Stimulated activated CD4-positive, alpha-beta T cell treated with anti-CD3 and anti-CD28 coated beads, Interleukin-12 subunit alpha, Interleukin-12 subunit beta, amount 100 ng/mL, for 24 hours (primary cell): ENCODE measurements at places on chromosomes 4 and X.

DNA sequence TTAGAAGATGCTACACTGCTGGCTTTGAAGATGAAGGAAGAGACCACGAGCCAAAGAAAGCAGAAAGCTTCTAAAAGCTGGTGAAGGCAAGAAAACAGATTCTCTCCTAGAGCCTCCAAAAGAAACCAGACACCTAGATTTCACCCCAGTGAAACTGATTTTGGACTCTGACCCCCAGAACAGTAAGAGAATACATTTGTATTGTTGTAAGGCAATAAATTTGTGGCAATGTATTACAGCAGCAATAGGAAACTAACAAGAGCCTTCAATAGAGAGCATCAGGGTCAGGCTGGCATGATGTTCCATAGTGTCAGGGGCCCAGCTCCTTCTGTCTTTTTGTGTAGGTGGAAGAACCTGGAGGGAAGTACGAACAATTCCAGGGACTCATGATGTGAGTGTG is 6.0 kb upstream of the TEC start:
- DNase-seq, result no peak

GRCh38 chrX:41184312-41184711 is 99.1 kb downstream of the USP9X start:
- no peak for DNase-seq

GRCh38 chr4:144647095-144647561 is 1.2 kb downstream of the HHIP start:
- no peak for DNase-seq

DNA sequence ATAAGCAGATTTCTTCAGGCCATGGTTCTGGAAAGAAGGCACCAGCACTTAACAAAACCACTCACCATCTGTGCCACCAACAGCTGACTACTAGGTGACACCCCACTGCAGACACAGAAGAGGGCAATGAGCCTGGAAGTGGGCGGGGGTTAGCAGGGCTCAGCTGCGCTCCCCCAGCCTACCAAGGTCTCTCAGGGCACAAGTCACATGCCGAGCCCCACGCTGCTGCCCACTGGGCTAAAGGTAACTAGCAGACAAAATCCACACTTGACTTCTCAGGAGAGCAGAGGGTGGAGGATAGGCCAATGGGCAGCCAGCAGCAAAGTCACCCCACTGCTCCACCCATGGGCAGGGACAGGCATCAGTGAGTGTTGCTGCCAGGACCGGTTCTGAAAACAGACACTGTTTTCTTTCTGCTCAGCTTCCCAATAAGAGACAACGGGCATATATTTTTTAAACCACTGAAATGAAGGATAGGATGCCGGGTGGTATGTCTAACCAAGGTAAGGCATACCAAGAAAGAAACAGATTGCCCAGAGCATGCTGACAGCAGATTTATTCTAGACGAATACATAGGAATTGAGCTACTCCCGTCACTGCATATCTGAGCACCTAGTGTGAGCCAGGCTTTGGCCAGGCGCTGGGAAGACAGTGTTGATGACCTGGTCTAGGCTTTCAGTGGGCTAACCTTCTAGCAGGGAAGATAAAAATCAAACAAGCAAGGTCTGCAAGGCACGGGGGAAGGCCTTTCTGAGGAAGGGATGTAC is 20.1 kb downstream of the ACSL1 start:
- DNase-seq, result no peak

GRCh38 chrX:9414416-9414815 is 50.4 kb upstream of the TBL1X start:
- DNase-seq, result no peak

DNA sequence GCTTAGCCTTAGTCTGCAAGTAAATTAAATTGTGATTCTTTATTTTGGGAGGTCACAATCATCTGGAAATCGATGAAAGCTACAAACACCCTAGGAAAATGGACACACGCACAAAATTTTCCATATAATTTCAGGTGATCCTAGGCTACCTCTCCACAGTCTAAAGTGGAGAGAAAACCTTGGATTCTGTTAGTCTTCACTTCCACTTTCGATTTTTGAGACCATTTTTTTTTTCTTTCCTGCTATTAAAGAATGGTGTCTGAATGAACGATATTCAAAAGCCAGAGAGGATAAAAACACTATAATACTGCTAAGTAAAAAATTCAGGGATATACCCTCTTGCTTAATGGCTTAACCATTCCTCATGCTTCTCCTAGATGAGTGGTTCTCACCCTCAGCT is 1.7 kb downstream of the FBXL5 start:
- no peak for DNase-seq

GRCh38 chr4:182556580-182556979 is 313.4 kb downstream of the TENM3 start:
- DNase-seq, result no peak

GRCh38 chrX:147478899-147479298 is 432.8 kb upstream of the FMR1 start:
- DNase-seq, result no peak

DNA sequence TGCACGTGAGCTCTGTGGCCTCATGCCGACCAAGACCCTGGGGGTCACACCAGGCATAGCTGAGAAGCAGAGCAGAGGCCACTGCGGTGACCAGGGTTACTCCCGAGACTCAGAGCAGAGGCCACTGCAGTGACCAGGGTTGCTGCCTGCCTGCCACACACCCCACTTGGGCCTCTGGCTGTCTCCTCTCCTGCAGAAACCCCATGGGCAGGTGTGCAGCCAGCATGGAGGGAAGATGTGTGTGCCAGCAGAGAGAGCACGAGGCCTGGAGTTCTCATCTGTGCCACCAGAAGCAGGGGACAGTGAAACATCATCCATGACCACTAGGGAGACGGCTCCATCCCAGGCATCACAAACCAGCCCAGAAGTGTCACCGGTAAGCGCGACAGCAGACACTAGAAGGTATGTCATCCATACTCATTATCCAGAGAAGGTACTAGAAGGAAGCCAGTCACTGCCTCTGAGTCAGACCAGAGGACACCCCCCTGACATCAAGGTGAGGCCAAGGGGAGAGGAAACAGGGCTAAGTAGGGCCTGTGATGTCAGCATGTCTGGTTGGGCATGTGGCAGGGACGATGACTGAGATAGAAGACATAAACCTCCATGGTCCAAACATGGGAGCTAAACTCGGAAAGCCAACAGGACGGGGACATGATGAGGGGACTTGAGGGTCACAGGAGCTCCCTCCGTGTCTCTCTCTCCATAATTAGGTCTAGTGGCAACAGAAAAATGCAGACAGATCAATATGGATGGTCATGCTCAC is 24.2 kb upstream of the SPON2 start:
- no peak for DNase-seq

DNA sequence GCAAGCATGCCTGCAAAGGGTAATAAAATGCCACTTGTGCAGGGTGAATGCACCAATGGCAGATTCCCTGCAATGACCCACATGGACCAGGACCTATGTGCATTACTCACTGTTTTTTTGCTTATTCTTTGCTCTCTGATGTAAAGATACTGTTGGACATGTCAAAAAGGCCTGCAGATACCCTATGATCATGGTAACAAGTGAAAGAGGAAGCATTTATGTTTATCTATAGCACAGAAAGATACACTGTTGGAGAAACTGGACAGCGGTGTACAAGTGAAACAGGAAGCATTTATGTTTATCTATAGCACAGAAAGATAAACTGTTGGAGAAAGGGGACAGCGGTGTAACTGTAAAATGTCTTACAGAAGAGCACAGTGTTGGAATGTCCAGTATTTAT is 127.5 kb downstream of the PAPSS1 start:
- DNase-seq, result no peak

DNA sequence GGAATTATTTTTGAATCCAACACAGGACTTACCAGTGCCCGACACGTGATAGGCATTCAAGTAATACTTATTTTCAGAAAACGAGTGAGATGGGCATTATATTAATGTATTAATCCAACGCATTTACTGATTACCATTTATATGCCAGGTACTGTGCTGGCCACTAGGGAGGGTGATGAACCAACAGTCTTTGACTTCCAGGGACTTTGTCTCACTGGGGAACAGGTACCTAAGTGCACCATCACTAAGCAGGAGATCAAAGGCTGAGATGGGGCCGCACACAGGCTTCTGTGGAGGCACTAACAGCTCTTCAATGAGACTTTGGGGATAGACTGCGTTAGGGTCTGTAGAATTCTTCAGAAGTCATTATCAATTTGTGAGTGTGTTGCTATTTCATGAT is 5.7 kb upstream of the TADA2B start:
- no peak for DNase-seq

DNA sequence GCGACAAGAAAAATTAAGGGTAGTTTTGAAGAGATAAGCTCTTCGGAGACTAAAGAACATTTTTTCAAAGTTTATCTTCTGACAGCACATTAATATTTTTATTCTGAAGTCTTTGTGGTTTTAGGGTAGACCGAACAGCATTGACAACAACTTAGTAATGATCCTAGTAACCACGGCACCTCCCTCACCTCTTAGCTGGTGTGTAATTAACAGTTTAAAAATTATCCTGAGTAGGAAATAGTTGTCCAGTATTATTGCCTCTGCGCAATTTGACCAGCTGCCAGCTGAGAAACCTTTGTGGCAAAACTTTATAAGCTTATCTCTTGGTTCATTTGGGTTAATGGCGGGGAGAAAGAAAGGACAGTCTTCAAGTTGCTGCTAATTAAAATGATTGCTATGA is 213.6 kb downstream of the CBLL2 start:
- no peak for DNase-seq

GRCh38 chrX:14997271-14997670 is 124.0 kb downstream of the MOSPD2 start:
- DNase-seq, result no peak

- no peak for DNase-seq
Observed at GRCh38 chr4:185238750-185239149, 29.4 kb downstream of the SNX25 start.

GRCh38 chrX:98452456-98452855 is 1568.7 kb downstream of the RPA4 start:
- no peak for DNase-seq

DNA sequence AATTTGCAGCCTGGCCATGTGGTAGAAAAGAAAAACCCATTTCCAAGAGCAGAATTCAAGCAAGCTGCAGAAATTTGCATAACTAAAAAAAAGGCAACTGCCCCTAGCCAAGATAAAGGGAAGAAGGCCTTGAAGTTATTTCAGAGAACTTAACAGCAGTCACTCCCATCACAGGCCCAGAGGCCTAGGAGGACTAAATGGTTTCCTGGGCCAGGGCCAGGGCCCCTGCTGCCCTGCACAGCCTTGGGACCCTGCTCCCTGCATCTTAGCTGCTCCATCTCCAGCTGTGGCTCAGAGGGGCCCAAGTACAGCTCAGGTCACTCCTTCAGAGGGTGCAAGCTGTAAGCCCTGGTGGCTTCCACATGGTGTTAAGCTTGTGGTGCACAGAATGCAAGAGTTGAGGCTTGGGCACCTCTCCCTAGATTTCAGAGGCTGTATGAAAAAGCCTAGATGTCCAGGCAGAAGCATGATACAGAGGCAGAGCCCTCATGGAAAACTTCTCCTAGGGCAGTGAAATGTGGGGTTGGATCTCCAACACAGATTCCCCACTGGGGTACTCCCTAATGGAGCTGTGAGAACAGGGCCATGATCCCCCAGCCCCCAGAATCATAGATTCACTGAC is 6.7 kb upstream of the MID2 start:
- DNase-seq, result no peak

GRCh38 chr4:144223661-144224060 is 83.1 kb upstream of the GYPA start:
- DNase-seq, result no peak

DNA sequence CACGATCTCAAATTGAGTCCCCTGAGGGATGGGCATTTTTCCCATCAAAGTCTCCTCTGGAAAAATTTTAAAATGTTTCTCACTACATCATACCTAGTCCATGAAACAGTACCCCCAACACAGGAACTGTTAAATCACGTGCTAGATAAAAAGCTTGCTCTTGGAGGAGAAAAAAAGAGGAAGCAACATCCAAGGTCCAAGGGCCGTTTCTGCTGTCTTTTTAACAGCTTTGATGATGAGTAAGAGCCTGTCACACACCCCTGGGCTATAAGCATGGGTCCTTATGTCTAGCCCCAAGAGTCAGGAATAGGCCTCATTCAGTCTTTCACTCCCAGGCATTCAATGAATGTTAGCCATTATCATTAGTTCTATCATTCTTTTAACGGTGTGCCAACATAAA is 128.9 kb downstream of the SH3KBP1 start:
- DNase-seq, result no peak

- no peak for DNase-seq
Observed at GRCh38 chr4:25022766-25023165, 8.0 kb downstream of the LGI2 start.

- DNase-seq, result no peak
Observed at GRCh38 chr4:139639654-139640053, 26.0 kb upstream of the MGST2 start.

- no peak for DNase-seq
Observed at GRCh38 chr4:41256740-41257256, at the start of gene UCHL1. TSS of gene UCHL1 (plus strand) at chr4:41256928. CDS start at chr4:41256977, 49 bp downstream.

DNA sequence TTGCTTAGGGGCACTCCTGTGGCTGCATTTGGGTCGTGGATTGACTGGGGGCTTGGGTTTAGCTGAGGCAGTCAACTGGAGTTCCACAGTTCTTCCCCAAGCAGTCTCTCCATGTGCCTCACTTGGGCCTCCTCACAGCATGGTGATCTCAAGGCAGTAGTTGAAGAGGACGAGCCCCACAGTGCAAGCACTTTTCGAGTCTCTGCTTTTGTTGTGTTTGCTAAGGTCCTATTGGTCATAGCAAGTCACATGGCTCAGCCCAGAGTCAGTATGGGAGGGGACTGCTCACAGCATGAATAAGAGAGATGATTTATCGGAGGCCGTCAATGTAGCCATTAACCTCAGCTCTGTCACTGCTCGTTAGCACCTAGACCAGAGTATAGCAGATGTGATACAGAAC is 29.7 kb downstream of the BMX start:
- no peak for DNase-seq

DNA sequence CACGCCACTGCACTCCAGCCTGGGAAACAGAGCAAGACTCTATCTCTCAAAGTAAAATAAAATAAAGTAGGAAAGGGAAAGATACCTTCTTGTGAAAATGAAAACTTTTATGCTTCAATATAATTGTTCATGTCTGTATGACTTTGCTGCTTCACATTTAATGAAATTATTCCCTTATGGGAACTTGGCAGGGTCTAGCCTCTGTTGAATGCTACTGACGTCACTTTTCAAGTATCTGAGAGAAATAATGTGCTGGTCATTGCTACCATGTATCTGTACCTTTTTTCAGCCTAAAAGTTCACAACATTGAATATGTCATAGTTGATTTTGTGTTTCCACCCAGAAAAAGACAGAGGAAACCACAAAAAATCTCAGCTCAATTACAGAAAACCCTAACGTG is 65.2 kb downstream of the PRDM5 start:
- no peak for DNase-seq

DNA sequence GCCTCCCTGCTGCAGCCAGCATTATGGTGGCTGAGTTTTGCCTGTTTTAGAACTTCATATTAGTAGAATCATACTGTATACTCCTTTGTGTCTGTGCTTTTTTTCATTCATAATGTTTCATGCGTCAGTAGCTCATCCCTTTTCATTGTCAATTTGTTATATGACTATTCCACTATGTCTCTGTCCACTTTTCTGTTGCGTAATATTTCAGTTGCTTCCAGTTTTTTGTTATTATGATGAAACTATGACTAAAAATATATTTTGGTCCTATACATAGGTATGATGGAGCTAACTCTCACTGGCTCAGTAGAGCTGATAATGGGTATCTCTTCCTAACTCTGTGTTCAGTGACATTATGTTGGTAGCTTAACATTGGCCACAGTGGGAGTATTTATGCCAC is 48.3 kb downstream of the DMP1 start:
- no peak for DNase-seq
